SK-N-MC (cell line): ENCODE measurements at places on chromosomes 5 and 9.

GRCh38 chr9:111794835-111795556 lies at the start of gene SHOC1:
Gene SHOC1, minus strand, starts transcription at chr9:111794937. Its CDS starts 3,519 bp downstream, at chr9:111791418.
- no peak for DNase-seq

GRCh38 chr9:135100241-135100681 lies 12.8 kb downstream of the OLFM1 start:
- no peak for DNase-seq

DNA sequence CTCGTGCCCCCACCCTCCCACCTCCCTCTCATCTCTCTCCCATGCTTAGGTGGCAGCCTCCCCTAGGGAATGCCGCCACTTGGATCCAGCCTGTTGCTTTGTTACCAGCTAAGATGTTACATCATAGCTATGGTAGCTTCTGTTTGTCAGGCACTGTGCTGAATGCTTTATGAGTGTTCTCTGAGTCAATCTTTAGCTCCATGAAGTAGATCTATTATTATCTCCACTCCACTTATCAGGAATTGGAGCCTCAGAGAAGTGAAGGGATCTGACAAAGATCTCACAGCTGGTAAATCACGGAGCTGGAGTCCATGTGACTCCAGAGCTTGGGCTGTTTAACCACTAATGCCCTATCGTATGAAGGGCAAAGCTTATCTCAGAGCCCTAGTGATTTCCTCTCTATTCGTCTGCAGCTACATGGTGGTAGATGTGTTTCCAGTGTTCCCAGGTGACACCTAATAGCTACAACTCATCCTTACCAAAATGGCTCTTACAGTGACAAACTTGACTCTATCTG lies 54.1 kb downstream of the GARNL3 start:
- DNase-seq, result no peak

- no peak for DNase-seq
These were observed 723 bp downstream of the PPP1R26 start for GRCh38 chr9:135480071-135480939.

DNA sequence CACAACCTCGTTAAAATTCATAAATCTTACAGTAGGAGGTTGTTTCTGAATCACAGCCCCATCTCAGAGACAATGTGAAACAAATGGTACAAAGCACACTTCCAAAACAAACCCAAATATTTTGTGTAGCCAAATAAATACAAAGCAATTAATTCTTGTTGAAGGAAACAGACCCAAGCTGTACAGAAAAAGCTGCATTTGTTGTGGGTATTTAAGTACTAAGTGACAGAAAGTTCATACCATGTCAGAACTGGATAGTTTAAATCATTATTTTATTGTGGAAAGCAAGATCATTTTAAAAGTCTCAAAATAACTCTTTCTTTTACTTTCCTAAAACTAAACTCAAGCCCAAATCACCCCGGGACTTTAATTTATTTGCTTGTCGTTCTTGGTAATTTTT lies 570.7 kb downstream of the ELAVL2 start:
- DNase-seq, result no peak

DNA sequence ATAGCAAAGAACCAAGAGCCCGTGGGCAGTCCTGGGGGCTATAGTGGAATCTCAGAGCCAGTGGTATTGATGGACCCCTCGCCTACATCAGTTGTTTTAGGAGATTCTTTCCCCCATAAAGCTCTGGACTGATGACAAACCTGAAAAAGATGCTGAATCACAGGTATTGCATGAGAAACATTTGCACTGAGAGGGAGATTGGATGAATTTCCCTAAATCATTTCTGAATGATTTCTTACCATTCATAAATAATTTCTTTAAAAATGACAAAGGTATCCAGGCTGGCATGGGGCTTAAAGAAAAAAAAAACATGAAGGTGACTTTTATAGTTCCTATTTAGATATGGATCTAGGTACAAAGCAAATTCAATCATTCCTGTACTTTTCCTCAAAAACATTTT lies 54.0 kb upstream of the SLIT3 start:
- no peak for DNase-seq

DNA sequence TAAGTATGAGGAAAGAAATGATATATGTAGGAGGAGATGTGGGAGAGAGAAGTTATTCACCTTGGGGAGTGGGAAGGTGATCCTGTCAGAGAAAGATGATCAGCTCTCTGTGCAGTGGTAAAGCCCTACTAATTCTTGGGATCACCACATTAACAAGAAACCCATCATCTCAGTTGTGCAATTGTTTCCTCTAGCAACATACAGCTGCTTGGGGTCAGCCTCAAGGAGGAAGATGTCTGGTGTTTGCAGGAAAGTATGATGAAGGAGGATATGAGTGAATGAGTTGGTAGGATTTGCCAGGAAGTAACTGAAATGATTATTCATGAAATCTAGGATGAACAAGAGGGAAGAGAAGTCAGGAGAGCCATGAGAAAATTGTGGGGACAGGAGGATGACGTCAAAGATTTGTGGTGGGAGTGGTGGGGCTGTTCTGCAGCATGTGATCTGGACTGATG lies 50.1 kb downstream of the TNFSF8 start:
- no peak for DNase-seq

DNA sequence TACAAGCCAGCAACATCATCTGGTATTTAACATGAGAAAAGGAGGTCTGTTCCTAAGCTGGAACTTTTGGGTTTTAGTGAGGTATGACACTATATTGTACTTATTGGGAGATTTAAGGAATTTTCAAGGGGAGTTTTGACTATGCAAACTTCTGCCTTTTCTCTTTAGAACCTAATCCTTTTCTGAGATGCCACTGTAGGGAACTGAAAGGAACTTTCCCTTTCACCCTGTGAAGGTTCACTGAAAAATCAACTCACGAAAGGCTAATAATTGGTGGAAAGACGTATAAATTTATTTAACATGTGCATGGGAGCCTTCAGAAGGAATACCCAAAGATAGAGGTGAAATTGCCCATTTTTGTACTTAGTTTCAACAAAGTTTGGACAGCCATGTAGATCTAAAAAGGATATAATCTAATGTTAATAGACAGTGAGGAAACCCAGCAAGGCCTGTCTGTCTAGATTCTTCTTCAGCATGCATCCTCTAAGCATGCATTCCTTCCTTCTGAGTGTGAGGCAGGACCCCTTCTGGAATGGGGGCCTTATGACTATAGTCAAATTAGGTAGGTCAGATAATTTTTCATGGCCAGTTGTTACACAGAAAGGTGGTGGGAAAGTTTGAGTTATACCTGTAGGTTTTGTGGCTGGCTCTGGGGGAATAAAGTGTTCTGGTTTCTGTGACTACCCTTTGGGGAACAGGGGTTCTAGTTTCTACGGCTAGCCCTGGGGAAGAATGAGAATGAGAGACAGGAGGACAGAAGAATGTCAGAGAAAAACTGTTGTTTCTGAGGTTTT lies 200.3 kb downstream of the C9orf152 start:
- DNase-seq, result no peak

DNA sequence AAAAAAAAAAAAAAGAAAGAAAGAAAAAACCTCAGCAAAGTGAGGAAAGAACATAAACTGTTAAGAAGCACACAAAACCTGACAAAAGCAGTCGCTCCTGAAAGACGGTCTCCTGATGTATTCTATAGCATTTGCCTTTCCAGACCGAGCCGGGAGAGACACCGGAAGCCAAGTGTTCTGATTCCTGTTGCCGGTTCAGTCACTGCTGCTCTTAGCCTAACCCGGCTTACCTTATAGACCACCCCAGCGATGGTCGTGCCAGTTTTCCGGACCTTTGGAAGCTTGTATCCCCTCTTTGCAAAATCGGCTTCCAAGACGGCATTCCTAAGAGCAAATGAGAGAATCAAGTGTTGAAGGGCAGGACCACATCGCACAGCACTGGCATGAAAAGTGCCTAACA lies 630 bp downstream of the PSMB7 start:
- DNase-seq, result no peak

- no peak for DNase-seq
These were observed 29.8 kb downstream of the SLC24A2 start for GRCh38 chr9:19759066-19759465.

DNA sequence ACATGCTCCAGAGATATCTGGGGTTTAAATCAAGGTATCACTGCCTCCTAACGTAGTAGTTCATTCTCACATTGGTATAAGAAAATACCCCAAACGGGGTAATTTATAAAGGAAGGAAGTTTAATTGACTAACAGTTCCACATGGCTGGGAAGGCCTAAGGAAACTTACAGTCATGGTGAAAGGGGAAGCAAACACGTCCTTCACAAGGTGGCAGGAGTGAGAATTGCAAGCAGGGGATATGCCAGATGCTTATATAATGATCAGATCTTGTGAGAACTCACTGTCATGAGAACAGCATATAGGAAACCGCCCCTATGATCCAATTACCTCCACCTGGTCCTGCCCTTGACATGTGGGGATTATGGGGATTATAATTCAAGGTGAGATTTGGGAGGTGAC lies 1280.2 kb upstream of the C9orf72 start:
- no peak for DNase-seq

- DNase-seq, result no peak
These were observed 17.0 kb upstream of the TSSK1B start for GRCh38 chr5:113451797-113452196.

DNA sequence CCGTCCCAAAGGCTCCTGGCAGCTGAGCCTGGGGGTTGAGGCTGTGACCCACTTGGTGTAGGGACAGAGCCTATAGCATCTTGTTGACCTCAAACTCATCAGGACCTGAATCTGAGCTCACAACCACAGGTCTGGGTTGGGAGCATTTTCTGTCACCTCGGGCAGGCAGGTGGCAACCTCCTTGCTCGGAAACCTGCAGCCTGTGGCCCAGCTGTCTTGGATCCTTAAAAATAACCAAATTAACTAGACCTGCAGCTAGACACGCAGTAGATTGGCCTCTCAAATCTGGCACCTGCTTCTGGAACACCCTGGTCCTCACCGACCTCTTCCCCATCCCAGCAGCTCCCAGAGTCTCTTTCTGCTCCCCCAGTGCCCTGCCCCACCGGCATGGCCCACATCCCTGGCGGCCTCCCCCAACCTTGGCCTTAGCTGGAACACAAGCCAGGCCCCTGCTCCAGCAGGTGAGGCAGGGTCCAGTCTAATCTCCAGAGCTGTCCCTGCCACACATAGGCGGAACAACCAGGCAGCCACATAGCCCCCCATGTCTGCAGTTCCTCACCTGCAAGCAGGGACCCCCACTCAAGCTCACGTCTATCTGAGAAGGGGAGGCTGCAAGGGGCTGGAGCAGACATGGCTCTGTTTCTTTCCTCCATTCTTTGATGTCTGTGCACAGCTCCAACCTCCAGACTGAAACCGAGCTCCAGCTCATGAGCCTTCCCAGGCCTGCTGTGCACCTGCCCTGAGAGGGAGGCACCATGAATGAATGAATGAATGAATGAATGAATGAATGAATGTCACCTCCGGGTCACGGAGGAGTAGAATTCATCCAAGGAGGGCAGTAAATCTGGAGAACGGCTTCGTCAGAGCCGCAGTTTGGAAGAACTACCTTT lies 28.3 kb downstream of the PAEP start:
- no peak for DNase-seq

DNA sequence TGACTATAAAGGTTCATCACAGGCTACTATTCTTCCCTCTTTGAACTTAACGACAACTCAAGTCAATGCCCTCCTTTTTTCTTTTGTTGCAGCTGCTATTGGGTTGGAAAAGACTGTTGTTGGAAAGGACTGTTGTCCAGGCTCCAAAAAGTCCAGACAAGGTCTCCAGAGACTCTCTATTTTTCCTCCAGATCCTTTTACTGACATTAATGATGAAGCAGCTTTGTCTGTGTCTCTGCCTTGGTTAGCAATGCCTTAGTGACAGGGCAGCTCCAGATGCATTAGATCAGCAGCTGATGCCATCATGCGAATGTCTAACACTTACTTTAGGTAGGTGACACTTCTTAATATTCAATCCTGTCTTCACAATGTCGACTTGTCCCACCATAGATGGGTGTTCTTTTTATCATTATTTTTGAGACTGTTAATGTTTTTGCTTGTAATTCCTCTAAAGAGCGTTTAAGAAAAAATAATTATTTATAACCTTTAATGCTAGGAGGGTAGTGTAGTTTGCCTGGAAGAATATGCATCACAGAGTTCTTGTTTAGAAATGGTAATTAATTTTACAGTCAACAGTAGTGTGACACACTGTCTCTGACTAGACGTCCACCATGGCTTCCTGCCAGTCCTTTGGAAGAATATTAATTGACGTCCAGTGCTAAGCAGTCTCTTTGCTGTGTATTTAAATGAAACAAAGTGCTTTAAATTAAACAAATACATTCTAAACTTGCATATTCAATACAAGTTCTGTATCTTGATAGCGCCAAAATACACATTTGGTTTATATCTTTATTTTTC lies 492.2 kb downstream of the NR2F1-AS1 start:
- no peak for DNase-seq

DNA sequence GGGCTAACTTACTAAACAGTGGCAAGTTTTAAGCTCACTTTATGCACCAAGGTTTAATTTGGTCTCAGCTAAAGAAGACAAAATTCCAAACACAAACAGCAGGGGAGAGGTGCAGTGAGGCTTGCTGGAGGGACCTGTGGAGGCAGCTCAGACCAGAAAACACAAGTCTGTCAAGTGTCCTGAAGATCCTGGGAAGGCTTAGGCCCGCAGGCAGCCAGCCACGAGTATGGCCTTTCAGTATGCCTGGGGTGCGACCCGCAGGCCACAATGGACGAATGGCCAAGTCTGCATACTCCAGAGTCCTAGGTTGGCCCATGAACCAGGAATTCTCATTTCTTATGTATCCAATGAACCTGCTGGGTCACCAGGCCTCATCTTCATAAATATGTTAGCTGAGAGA lies 9.3 kb downstream of the CCNI2 start:
- no peak for DNase-seq

DNA sequence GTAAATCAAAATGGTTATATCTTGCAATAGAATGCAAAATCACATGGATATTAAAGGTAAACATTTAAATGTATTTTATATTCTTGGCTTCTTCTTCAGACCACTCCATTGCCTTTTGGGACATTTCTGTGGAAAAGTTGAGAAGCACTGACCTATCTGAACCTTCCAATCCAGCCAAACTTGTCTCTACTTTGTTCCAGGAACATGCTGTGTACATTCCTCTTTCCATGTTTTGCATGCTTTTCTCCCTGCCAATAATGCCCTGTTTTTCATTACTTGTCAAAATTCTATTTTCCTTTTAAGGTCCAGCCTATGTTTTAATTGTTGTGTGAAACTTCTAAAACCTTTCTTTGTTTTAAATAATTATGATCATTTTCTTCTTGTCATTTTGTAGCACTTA lies 28.3 kb downstream of the JAK2 start:
- DNase-seq, result no peak

- no peak for DNase-seq
These were observed 76.5 kb upstream of the PJA2 start for GRCh38 chr5:109486200-109486804.

DNA sequence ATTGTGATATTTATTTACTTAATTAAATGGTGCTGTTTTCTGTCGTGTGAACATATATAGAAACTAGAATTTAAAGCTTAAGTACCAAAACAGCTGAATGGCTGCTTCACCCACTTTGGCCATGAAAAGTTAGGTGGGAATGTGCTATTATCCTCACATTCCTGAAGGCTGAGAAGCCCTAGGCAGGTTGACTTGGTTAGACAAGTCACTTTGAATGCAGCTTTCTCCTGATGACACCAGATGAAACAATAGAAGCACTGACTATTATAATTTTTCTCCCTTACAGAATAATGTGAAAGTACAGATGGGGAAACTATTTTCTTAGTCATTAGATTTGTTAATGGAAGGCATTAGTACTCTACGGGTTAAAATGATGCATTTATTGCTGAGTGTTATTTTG lies 65.1 kb upstream of the C5orf46 start:
- DNase-seq, result no peak
